ENCODE measurements at places on chromosomes 12 and 14.

- DNase-seq: no peak
Observed at GRCh38 chr14:87148655-87149054, 844.3 kb downstream of the GALC start.

DNA sequence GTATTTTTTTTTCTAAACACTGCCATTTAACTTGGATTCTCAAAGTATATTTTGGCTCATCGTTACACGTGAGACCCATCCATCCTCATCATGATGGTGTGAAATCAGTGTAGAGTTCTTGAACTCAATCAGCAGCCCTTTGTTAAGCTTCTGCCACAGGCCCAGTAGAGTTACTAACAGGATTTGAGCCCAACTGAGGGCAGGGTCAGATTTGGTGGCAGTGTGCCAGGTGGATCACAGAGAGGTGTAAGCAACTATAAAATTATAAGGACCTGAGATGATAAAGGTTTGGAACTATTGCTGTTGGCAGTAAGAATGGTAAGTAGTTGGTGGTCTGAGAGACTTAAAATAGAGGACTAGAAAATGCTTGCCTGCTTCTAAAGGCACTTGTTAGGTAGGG lies 72.8 kb downstream of the RASSF8 start:
- DNase-seq: no peak

- no peak for DNase-seq
Observed at GRCh38 chr14:54693761-54694160, 126.8 kb downstream of the SAMD4A start.

GRCh38 chr14:46581036-46581671 lies 70.4 kb downstream of the RPL10L start:
- DNase-seq: no peak

DNA sequence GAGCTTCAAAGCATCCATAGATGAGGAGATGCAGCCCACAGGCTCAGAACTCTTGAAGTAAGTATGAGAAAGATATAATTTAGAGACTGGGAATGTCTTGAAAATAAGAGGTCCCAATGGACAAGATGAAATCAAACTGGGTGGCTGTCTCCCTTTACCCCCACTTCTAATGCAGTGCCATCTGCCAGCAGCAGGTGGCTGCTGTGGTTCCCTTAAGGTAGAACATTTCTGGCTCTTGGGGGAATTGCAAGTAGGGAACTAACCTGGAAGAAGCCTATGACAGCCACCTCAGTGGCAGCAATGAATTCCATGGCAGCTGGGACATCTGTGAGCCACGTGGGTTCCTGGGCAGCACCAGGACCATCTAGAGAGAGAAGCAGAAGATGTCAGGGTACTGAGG lies 648 bp downstream of the ERP27 start:
- DNase-seq: no peak

- no peak for DNase-seq
Observed at GRCh38 chr14:29062466-29062865, 295.9 kb downstream of the FOXG1 start.

DNA sequence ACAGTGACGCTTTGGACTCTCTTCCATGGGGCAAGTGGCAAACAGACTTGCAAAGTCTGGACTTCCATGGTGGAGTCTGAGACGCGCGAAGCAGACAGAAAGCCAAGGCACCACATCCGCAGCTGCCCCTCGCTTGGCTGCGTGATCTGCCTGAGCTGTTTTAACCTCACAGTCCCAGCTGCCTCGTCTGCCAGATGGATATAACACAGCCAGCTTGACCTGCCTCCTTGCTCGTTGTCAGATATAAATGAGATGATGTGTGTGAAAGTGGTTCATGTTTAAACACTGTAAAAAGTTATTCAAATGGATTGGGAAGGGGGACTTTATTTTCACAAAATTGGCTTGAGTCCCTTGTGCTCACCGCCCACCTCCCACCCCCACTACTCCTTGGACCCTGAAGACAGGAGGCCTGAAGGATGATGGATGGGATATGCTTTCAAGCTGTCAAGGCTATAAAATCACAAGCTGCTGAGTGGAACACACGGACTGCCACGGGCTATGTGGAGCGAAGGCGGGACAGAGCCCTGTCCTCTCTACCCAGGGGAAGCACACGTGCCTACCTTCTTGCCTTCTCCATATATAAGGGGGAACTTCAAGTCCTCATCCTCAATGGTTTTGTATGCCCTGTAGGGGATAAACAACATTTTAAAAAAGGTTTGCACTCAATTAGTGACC lies 226.9 kb downstream of the MON2 start:
- DNase-seq: no peak

- no peak for DNase-seq
Observed at GRCh38 chr14:61653507-61653906, 41.8 kb upstream of the HIF1A start.

- no peak for DNase-seq
Observed at GRCh38 chr12:105235281-105235731, 668 bp downstream of the APPL2 start.

DNA sequence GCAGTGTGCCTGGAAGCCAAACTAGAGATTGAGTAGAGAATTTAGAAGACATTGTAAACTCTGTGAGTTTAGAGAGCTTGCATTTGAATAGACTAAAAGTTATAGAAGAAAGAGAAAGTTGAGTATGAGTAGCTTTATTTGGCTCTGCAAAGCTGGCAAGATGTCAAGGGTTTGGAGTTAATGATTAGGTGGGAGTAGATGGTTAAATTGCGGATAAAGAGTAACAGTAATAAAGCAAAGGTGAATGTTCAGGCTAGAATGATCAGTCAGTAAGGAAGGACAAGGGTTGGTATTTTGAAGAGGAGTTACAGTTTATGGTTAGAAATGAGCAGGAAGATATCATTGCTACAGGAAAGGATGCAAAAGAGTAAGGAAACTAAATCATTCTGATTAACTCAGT lies 5.2 kb downstream of the PPM1A start:
- no peak for DNase-seq

GRCh38 chr12:68876461-68876860 lies 56.5 kb downstream of the CPM start:
- no peak for DNase-seq

- no peak for DNase-seq
Observed at GRCh38 chr12:4302881-4303280, 18.1 kb upstream of the TIGAR start.

- no peak for DNase-seq
Observed at GRCh38 chr14:72892879-72893635, 844 bp downstream of the DPF3 start.

DNA sequence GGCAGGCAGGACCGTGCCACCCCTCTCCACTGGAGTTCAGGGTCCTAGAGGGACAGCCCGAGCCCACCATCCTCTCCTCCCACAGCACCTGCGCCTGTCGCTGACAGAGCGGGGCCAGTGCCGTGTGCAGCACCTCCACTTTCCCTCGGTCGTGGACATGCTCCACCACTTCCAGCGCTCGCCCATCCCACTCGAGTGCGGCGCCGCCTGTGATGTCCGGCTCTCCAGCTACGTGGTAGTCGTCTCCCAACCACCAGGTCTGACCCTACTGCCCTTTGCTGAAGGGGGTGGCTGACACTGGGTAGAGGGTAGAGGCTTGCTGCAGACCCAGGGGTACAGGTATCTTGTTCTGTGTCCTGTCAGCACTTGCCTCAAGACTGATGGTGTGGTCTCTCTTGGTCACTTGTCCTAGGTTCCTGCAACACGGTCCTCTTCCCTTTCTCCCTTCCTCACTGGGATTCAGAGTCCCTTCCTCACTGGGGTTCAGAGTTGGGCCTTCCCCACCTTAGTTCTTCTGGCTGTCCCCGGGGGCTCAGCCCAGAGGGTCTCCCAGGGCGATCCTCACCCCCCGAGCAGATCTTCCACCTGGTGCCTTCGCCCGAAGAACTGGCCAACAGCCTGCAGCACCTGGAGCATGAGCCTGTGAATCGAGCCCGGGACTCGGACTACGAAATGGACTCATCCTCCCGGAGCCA lies 42.0 kb downstream of the SH2B3 start:
- no peak for DNase-seq

DNA sequence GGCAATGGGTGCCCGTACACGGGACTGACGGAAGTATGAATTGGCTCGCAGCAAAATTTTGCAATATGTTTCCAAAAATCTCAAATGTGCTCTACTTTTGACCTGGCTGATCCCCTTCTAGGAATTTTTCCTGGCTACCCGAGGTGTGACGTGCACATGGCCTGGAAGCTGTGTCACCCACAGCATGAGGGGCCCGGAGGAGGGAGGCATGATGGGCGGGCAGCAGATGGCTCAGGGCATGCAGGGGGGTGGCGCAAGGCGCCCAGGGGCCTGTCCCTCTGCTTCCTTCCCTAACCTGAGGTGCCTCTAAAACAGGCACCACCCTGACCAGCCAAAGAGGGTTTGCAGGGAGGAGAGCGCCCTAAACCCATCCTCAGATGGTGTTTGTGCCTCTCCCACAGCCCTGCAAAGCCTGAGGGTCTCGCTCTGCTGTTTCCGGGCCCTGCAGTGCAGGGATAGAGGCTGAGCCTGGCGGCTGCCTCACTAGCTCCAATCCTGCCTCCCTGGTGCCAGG lies 6.7 kb downstream of the GPR132 start:
- no peak for DNase-seq

- no peak for DNase-seq
Observed at GRCh38 chr12:31000751-31001150, 72.9 kb upstream of the DDX11 start.

- DNase-seq: no peak
Observed at GRCh38 chr14:22515929-22516328, 73.1 kb downstream of the DAD1 start.

GRCh38 chr14:68172216-68172615 lies 352.6 kb downstream of the RAD51B start:
- DNase-seq: no peak

DNA sequence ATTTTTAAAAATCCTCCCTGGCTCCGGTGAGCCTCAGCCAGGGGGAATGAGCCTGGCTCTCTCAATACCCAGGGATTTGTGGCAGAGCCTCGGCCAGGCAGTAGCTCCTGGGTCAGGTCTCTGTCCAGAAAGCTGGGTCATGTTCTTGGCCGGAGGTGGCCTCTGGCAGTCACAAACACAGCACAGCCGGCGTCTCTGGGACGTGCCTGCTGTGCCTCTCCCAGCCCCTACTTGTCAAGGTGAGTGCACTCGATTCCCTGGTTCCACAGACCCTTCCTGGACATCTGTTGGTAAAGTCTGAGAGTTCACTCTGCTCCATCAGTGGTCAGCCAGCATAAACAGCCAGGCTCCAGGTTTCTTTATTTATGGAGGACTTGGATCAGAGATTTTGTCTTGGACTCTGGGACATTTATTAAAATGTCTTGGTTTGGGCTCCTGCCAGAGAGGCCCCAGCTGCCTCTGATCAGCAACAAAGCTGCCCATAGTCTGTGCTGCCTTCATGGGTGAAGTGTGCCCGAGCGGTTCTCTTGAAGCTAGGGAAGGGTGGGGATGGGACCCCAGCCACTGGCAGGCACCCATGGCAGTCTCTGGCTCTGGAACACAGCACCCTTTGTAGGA lies 56.7 kb downstream of the DGLUCY start:
- no peak for DNase-seq

- DNase-seq: no peak
Observed at GRCh38 chr14:59337141-59337611, 128.0 kb downstream of the GPR135 start.

All from NCI-H1048 (cell line).